Stimulated activated CD8-positive, alpha-beta memory T cell treated with anti-CD3 and anti-CD28 coated beads, Interleukin-4, amount 100 ng/mL, for 48 hours (primary cell): ENCODE measurements at places on chromosomes 16 and 17.
A peak's percentile ranks its signal among the peaks of the same experiment; 100 is the strongest.

GRCh38 chr17:9424071-9424640, 151.5 kb downstream of the STX8 start:
- DNase-seq = no peak

- no peak for DNase-seq
These were observed 6.0 kb upstream of the TNFRSF13B start for GRCh38 chr17:16977932-16978331.

DNA sequence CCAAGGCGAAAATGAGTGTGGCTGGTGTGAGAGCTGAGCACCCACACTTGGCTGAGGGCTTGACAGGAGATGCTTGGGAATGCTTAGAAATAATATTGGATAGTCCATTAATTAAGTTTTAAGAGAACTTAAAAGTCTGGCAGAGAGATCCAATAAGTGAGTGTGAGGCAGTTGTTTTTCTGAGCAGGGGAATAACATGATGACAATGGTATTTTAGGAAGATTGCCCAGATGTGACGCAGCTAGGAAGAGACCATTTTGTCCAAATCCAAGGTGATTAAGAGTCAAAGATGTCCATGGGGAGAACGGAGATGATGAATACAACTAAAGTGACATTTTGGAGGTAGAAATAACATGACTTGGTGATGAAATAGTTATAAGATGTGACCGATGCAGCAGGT, 102.8 kb upstream of the AXIN2 start:
- DNase-seq = no peak

- DNase-seq = peak; percentile 86
These were observed at the start of gene MAF for GRCh38 chr16:79600638-79601091. Gene MAF (minus strand): TSS chr16:79600737. CDS start chr16:79599902, 835 bp downstream.

- no peak for DNase-seq
These were observed 8.3 kb upstream of the GALK1 start for GRCh38 chr17:75773121-75773807.

DNA sequence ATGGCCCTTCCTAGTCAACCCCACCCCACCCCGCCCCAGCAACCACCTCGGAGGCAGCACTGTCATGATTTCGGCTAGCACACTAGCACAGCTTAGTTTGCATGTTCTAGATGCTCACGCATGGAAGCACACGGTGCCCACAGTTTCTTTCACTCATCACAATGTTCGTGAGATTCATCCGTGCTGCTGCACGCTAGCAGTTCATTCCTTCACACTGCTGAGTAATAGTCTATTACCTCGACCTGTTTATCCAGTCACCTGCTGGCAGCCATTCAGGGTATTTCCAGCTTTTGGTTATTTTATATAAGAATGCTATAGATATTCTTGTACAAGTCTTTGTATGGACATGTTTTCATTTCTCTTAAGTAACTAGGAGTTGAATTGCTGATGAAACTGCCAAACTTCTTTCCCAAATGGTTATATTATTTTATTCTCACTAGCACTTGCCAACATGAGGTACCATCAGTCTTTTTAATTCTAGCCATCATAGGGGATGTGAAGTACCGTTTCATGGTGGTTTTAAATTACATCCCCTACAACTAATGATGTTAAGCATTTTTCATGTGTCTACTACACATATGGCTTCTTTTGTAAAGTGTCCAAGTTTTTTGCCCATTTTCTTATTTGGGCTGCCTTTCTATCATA, 75.7 kb downstream of the CYTH1 start:
- DNase-seq = no peak

- no peak for DNase-seq
These were observed 51.3 kb upstream of the ARL6IP1 start for GRCh38 chr16:18852647-18853046.

GRCh38 chr17:3966720-3967363, 2.6 kb upstream of the ATP2A3 start:
- no peak for DNase-seq

- no peak for DNase-seq
These were observed 52.6 kb downstream of the PIMREG start for GRCh38 chr17:6496640-6497441.

- DNase-seq = no peak
These were observed 31.8 kb downstream of the NSMCE1 start for GRCh38 chr16:27236635-27237218.

- DNase-seq = no peak
These were observed 17.7 kb downstream of the HOXB1 start for GRCh38 chr17:48513097-48513496.

GRCh38 chr16:75256059-75256571, 4.7 kb upstream of the BCAR1 start:
- no peak for DNase-seq

- no peak for DNase-seq
These were observed 71.9 kb upstream of the NOG start for GRCh38 chr17:56521414-56522141.

DNA sequence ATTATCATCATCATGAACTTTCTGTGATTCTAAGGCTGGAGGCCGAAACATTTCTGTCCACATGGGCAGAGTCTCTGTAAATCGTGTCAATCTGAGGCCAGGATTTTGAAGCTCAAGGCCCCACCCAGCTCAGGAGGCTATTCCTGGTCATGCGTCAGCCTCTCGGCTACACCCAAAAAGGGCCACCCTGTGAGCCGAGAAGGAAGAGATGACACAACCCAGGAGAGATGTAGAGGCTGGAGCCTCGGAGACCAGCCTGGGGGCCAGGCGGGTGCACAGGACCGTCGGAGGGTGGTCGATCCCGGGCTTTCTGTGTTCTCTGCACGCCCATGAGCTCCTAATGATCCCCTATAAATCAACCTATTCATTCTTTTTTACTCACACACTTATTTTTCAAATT, 1.1 kb upstream of the CACNG1 start:
- no peak for DNase-seq

DNA sequence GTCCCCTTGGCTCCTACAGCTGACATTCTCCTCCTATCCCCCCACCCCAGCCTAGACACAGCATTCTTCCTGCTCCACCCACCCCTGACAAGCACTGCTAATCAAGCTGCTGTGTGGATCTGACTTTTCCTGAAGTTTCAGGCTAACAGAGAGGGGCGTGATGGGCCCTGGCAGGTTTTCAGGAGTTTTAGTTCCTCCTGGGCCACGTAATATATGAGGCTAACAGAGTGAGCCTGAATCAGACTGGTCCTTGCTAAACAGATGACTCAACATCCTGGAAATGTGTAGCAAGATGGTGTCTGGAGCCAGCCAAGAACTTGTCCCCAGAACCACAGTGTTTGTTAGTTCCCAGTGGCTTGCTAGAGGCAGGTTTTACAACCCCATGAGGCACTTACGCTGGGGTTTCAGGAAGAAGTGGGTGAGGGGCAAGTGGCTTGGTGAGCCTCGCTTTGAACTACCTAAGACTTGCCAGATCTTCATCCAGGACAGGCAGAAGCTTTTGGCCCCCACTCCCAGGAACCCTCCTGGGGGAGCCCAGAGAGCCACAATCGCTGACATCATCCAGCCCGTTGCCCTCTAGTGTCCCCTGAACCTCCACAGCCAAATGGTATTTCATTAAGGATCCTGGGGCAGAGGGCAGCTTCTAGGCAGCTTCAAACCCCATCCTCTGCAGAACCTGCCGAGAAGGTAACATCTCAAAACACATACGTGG, 15.9 kb downstream of the TMEM92 start:
- peak; percentile 46 for DNase-seq

DNA sequence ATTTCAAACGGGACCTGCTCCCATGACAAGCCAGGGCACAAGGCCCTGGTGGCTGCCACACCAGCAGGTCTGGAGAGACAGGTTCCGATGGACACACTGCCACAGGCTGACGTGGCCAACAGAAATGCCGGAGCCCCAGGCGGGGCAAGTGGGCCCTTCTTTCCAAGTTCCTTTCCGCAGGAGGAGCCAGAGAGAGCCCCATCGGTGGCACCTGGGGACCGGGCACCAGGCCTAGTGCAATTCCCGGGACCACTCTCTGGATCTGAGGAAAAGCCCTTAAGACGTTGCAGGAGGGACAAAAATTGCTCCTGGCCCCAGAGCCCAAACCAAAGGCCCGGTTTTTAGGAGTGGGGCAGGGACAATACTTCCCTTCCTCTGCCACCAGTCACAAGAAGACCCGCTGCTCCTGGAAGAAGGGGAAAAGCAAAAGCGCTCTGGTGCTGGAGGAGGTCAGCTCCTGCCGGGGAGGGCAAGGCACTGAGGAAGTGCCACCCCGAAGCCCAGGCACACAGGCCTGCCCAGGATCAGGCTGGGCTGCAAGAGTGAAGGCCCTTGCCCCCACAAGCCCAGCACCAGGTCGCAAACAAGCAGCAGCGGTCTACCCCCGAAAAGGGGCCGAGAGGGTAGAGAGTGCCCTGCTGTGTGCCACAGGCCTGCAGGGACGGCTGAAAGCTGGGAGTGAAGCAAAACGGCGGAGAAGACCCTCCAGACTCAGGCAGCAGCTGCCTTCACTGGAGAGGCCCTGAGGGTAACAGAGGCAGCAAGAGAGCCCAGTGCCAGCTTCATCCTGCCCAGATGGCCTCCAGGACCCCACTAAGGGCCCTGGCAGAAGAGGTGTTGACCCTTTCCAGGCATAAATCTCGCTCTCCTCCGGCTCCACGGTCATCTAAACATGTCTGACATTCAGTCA, 29.1 kb downstream of the MAP1LC3B start:
- no peak for DNase-seq

DNA sequence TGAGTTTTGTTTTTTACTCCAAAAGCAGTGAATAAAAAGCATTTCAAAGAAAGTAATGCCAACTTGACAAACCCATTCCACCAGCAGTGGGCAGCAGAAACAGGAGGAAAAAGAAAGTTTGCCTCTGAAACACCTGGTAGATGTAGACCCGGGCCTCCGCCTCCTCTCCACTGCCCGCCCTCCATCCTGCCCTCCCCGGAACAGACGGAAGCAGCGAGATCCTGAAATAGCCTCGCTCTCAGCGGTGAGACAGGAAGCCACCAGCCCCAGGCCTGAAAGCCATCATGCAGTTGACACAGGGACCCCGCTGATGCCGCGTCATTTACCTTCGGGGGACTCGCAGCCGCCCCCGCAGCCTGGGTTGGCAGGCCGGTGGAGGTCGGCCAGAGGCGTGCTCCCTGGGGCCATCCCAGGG, 67.8 kb downstream of the C16orf78 start:
- peak; percentile 59 for DNase-seq

GRCh38 chr17:67280279-67280678, 35.3 kb upstream of the HELZ start:
- no peak for DNase-seq

GRCh38 chr17:61362852-61363600, 36.6 kb upstream of the TBX2 start:
- no peak for DNase-seq

DNA sequence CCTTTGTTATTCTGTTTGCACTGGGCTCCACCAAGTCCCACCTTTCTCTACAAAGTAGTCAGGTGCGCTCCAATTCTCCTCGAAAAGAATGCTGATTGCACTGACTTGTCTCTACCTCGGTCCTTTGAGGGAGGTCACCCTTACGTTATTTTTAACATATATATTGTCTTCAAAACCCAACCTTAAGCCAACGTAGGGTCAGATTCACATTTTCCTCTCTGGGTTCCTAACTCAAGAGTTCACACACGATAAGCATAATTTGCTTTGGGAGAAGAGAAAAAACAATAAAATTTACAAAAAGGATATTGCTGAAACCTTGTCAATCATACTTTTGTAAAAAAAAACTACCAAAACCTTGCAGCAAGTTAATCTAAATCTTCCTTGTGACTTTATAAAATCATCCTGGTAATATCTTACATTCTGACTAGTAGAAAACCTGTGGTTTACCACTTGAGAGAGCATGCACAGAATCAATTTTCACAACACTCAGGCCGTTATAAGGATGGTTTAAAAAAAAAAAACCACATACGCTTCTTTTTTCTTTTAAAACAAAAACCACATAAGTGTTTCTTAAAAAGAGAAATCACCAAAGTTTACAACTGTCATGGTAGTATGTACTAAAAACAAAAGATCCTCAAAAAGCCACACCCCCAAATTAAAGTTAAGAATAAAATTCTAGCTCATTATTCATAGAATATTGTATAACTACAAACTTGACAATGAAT, 72.2 kb upstream of the TRAP1 start:
- DNase-seq = no peak

GRCh38 chr17:57451643-57452042, 195.3 kb downstream of the MSI2 start:
- DNase-seq = no peak

GRCh38 chr17:58121925-58122324, 26.3 kb upstream of the OR4D1 start:
- DNase-seq = peak; percentile 30

GRCh38 chr16:19210968-19211367, 42.9 kb downstream of the SYT17 start:
- no peak for DNase-seq

GRCh38 chr16:66357523-66357928, 9.0 kb upstream of the CDH5 start:
- DNase-seq = peak; percentile 35

DNA sequence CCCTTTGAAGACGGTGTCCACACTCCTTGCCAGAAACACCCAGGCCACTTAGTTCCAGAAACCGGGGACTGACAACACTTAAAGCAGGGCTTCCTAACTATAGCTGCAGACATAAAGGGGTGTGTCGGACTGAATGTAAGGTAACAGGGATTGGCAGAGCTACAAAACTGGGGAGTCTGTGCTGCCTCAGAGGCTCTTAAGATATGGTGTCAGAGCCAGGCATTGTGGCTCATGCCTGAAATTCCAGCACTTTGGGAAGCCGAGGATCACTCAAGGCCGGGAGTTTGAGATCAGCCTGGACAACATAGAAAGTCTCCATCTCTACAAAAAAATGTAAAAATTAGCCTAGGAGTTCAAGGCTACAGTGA, 14.2 kb upstream of the NLRC3 start:
- DNase-seq = no peak

DNA sequence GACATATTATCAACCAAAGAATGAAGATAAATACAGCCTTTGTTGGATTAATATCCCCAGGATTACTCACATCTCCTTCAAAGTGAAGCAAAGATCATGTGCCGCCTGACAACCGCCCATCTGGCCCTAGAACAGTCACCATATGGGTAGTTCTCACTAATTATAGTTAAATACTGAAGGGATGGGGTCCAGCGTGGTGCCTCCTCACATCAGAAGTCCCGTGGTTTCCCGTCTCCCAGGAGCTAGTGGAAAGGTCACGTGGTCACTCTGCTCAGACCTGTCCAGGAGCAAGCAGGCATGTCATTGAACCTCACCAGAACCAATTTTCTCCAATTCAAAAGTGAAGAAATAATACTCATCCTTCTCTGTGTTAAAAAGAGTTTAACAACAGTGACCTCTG, 434.5 kb downstream of the SHISA9 start:
- no peak for DNase-seq

GRCh38 chr17:51398128-51398525, 137.8 kb downstream of the UTP18 start:
- DNase-seq = no peak

GRCh38 chr17:9924735-9925191, 19.7 kb upstream of the RCVRN start:
- DNase-seq = no peak

- no peak for DNase-seq
These were observed 140.6 kb downstream of the IRF8 start for GRCh38 chr16:86039606-86040005.

DNA sequence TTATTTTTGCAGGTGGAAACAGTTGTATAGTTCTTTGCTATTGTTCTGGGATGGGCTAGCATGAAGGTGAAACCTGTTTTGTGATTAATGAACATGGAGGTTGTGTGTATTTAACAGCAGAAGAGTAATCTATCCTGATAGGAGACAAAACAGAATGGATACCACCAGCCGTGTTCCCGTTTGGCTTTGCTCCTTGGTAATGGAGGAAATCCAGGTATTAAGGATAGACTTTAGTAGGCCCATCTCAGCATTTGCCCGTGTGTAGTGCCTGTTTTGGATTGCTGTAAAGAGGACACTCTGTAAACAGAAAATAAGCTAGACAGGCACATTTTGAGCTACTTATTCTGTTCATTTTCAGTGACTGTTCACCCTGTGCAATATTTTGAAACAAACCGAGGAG, 215.1 kb downstream of the RBFOX1 start:
- DNase-seq = no peak
